Esophagus muscularis mucosa (tissue), 4 donors: ENCODE measurements at places on chromosomes 1 and 21. TPM values are rescaled to one million over a fixed set of nuclear protein-coding genes. Genes with fewer than 3 reads are reported as not detected.

GRCh38 chr1:44213222-44214112, at the start of gene DMAP1:
TSS of gene DMAP1 (plus strand) at chr1:44213471. CDS start at chr1:44213754, 283 bp downstream.
- peaks cover 29% of the 10 kb centered on the region for H3K36me3 ChIP-seq
- DNase-seq = peak; percentile 96
- H3K4me3 ChIP-seq = peak within 1 kb of the TSS; percentile 83

DNA sequence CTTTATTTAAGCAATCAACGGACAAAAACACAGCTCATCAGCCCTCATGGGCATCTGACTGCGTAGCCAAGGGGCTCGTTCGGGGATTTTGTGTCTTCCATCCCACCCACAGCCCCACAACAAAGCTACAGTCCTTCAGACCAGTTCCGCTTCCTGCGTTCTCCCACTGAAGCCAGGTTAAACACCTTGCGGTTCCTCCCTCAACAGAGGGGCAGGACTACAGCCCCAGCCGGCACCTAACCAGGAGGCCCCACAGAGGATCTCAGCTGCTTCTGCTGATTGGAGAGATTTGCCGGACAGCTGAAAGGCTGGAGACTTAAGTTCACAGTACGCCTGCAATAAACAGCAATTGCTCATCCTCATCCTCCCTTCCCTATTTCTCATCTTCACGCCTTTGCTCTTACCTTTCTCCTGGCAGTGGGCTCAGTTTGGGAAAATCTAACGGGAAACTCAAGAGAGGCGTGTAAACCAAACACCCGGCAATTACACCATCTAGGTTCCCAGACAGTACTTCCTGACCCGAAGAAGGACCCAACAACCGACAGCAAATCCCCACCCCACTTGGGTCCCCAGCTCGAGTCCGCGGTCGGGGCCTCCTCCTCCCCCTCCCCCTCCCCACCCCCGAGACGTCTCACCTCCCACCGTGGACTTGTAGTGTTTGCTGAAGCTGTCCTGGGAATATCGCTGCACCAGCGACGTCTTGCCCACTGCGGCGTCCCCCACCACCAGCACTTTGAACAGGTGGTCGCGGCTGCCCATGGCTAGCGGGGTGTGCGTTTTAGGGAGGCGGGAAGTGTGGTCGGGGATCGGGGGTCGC, 876 bp downstream of the RAB29 start:
- H3K4me1 ChIP-seq = peaks cover 33% of the 10 kb centered on the region
- H3K27ac ChIP-seq = peak overlapping the region; percentile 74
- no peaks in the 10 kb centered on the region for H3K27me3 ChIP-seq
- H3K4me3 ChIP-seq = peak overlapping the region; percentile 78
- H3K36me3 ChIP-seq = no peaks in the 10 kb centered on the region

ZNF362 gene
- 32.3 TPM for total RNA-seq

NOS1AP gene
- total RNA-seq = 0.99 TPM

DNA sequence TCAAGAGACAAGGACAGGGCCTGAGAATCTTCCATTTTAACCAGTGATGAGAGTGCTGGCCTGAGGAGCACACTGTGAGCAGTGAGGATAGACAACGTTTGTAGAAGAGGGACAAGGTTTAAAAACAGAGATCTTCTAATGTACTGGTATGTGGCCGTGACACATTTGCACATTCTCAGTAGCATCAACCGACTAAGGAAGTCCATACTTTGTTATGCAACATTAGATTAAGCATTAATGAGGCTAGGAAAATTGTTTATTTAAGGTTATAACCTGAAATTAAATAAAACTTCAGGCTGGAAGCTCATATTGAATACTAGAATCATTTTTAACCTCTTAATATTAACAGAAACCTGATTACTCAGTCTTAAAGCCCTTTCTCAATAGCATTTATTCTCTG, 99.0 kb downstream of the SLC45A1 start:
- peak overlapping the region; percentile 99 for H3K27ac ChIP-seq
- H3K4me3 ChIP-seq = no peak overlapping the region
- no peaks in the 10 kb centered on the region for H3K27me3 ChIP-seq
- no peak for DNase-seq

HES4 gene
- 74.7 TPM for total RNA-seq

GRCh38 chr1:170321113-170321512, 175.4 kb downstream of the NTMT2 start:
- H3K27me3 ChIP-seq = no peaks in the 10 kb centered on the region
- H3K27ac ChIP-seq = no peak overlapping the region
- no peak overlapping the region for H3K4me3 ChIP-seq
- H3K4me1 ChIP-seq = no peaks in the 10 kb centered on the region

DNA sequence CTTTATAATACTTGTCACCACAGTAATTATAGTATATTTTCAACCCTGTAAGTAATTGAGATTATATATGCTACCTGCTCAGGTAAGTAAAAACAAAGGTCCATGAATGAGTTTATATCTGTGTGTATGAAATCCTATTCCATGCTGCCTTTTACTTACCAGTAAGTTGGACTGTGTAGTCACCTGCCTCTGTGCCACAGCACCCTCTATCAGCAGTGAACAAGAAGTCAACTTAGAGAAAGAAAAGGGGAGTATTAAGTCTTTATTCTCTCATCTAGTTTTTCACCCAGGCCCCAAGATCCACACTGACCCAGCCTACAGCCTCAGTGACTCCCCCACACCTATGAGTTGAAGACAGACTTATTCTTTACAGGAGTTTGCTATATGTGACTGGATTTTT, 36.9 kb upstream of the IFI16 start:
- no peaks in the 10 kb centered on the region for H3K4me1 ChIP-seq
- no peak overlapping the region for H3K27ac ChIP-seq
- DNase-seq = no peak

GRCh38 chr1:41280202-41281032, 38.3 kb upstream of the SCMH1 start:
- H3K27me3 ChIP-seq = peaks cover 55% of the 10 kb centered on the region
- no peak overlapping the region for H3K4me3 ChIP-seq
- no peak for DNase-seq
- no peak overlapping the region for H3K27ac ChIP-seq

KIF17 gene
- total RNA-seq = 7.3 TPM

GRCh38 chr1:187605736-187606135, 777.0 kb downstream of the PLA2G4A start:
- no peak overlapping the region for H3K27ac ChIP-seq
- H3K36me3 ChIP-seq = no peaks in the 10 kb centered on the region
- DNase-seq = no peak
- H3K4me3 ChIP-seq = no peak overlapping the region

DNA sequence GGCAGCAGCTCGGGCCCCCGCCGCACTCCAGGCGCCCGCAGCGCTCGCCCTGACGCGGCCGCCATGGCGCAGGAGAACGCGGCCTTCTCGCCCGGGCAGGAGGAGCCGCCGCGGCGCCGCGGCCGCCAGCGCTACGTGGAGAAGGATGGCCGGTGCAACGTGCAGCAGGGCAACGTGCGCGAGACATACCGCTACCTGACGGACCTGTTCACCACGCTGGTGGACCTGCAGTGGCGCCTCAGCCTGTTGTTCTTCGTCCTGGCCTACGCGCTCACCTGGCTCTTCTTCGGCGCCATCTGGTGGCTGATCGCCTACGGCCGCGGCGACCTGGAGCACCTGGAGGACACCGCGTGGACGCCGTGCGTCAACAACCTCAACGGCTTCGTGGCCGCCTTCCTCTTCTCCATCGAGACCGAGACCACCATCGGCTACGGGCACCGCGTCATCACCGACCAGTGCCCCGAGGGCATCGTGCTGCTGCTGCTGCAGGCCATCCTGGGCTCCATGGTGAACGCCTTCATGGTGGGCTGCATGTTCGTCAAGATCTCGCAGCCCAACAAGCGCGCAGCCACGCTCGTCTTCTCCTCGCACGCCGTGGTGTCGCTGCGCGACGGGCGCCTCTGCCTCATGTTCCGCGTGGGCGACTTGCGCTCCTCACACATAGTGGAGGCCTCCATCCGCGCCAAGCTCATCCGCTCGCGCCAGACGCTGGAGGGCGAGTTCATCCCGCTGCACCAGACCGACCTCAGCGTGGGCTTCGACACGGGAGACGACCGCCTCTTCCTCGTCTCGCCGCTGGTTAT, 2.8 kb downstream of the KCNJ9 start:
- no peaks in the 10 kb centered on the region for H3K36me3 ChIP-seq
- H3K27me3 ChIP-seq = peaks cover 55% of the 10 kb centered on the region
- peak overlapping the region; percentile 50 for H3K4me3 ChIP-seq
- no peak overlapping the region for H3K27ac ChIP-seq
- peaks cover 19% of the 10 kb centered on the region for H3K4me1 ChIP-seq

DNA sequence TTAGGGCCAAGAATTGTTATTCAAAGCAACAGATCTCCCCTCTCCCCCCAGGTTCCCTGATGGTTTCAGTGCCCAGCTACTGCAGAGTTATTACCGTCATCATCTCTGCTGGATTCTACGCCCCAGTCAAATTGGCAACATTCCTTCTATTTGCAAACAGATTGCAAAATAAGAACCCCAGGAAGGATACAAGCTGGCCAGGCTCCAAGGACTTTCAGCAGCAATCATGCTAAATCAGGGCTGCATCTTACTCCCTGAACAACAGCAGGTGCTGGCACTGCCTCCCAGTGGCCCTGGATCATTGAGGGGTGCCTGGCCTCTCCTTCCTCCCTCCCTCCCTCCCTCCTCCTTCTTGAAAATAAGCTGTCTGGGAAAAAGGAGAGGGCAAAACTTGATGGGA, 521.6 kb upstream of the BEND5 start:
- no peaks in the 10 kb centered on the region for H3K27me3 ChIP-seq
- DNase-seq = no peak
- H3K4me1 ChIP-seq = no peaks in the 10 kb centered on the region
- no peak overlapping the region for H3K4me3 ChIP-seq
- no peak overlapping the region for H3K27ac ChIP-seq
- no peaks in the 10 kb centered on the region for H3K36me3 ChIP-seq

DNA sequence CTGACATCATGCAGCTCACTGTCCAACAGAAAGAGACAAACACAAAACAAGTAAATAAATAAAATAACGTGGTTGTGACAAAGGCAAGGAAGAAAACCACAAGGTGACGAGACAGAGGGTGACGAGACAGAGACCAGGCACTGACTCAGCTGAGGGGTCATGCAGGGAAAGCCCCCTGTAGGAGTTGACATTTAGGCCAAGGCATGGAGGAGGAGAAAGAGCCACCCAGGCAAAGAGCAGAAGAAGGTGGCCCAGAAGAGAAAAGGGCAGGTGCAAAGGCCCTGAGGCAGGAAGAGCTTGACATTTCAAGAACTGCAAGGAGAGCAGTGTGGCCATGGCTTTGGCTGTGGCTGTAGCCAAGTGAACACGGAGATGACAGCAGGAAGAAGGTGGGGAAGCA, 65.1 kb upstream of the ID3 start:
- no peak overlapping the region for H3K4me3 ChIP-seq
- no peaks in the 10 kb centered on the region for H3K36me3 ChIP-seq
- peaks cover 4% of the 10 kb centered on the region for H3K4me1 ChIP-seq
- H3K27ac ChIP-seq = no peak overlapping the region
- DNase-seq = no peak

GRCh38 chr1:33430692-33431593, at the start of gene PHC2:
TSS of gene PHC2 (minus strand) at chr1:33431095. CDS start at chr1:33375539, 55,556 bp downstream.
- peaks cover 47% of the 10 kb centered on the region for H3K4me1 ChIP-seq
- no peaks in the 10 kb centered on the region for H3K27me3 ChIP-seq
- H3K36me3 ChIP-seq = no peaks in the 10 kb centered on the region
- peak; percentile 99 for DNase-seq
- H3K4me3 ChIP-seq = peak within 1 kb of the TSS; percentile 65
- peak within 1 kb of the TSS; percentile 82 for H3K27ac ChIP-seq

GRCh38 chr1:89040315-89040626, 17.6 kb upstream of the GBP3 start:
- no peaks in the 10 kb centered on the region for H3K27me3 ChIP-seq
- H3K36me3 ChIP-seq = no peaks in the 10 kb centered on the region
- no peak for DNase-seq
- no peaks in the 10 kb centered on the region for H3K4me1 ChIP-seq

DNA sequence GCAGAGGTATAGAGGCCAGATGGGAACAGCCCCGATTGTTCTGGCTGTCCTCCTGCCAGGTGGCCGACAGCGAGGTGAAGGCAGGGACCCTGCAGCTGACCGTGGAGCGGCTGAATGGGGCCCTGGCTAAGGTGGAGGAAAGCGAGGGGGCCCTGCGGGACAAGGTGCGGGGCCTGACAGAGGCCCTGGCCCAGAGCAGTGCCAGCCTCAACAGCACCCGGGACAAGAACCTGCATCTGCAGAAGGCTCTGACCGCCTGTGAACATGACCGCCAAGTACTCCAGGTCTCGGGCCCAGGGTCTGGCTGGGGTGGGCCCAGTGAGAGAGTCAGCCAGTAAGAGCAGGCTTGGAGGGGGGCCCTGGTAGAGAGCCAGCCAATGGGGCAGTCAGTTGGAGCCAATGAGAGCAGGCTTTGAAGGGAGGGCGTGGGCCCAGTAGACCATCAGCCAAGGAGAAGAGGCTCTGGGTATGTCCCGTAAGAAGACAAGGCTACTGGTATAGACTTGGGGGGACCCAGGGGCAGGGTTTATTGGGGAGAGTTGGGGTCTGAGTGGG, 11.3 kb downstream of the MFAP2 start:
- H3K4me3 ChIP-seq = no peak overlapping the region
- H3K27ac ChIP-seq = no peak overlapping the region
- H3K36me3 ChIP-seq = peaks cover 23% of the 10 kb centered on the region
- H3K4me1 ChIP-seq = peaks cover 26% of the 10 kb centered on the region

DNA sequence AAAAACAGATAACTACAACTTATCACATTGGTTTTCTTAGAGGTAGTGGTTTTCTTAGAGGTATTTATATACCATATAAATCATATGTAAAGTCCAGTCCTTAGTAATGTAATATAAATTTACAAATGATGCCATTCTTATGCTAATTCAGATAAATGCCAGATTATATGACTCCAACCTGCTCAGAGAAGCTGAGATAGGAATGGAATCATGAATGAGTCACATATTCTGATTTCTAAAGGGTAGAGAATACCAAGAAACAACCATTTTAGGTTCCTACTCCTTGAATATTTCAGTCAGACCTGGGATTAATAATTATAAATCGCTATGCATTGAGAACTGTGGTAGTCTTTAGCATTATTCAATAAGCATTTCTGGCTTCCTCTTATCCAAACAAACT, 760.1 kb upstream of the NEGR1 start:
- no peaks in the 10 kb centered on the region for H3K27me3 ChIP-seq
- H3K27ac ChIP-seq = no peak overlapping the region
- no peaks in the 10 kb centered on the region for H3K4me1 ChIP-seq
- H3K4me3 ChIP-seq = no peak overlapping the region

VPS13D gene
- total RNA-seq = 67.8 TPM

GRCh38 chr1:53108646-53109580, 33.5 kb downstream of the SLC1A7 start:
- H3K4me1 ChIP-seq = peaks cover 26% of the 10 kb centered on the region
- H3K4me3 ChIP-seq = no peak overlapping the region
- DNase-seq = no peak
- no peak overlapping the region for H3K27ac ChIP-seq
- no peaks in the 10 kb centered on the region for H3K36me3 ChIP-seq

DNA sequence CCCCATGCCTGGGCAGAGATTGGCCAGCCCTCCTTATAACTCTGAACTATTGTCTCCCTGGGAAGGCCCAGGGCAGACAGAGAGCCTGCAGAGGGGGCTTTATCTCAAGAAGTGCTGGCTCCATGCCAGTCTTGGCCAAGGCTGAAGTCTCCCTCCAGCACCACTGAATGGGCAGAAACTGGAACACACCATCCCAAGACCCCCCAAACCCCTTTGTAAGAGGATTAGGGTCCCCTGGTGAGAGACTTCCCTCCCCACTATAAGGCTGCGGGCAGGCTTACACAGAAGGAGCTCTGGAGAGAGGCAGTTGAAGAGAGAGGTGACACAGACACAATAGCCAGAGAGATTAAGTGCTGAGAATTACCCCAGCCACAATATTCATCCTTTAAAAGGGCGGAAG, 97.2 kb downstream of the NAV1 start:
- H3K27me3 ChIP-seq = no peaks in the 10 kb centered on the region
- peaks cover 58% of the 10 kb centered on the region for H3K4me1 ChIP-seq
- no peaks in the 10 kb centered on the region for H3K36me3 ChIP-seq
- no peak overlapping the region for H3K4me3 ChIP-seq
